ENCODE measurements at places on chromosomes 1 and 21.
A peak's percentile ranks its signal among the peaks of the same experiment; 100 is the strongest.

- no peak for DNase-seq
Measured at GRCh38 chr1:233489411-233489810, 124.5 kb upstream of the KCNK1 start.

DNA sequence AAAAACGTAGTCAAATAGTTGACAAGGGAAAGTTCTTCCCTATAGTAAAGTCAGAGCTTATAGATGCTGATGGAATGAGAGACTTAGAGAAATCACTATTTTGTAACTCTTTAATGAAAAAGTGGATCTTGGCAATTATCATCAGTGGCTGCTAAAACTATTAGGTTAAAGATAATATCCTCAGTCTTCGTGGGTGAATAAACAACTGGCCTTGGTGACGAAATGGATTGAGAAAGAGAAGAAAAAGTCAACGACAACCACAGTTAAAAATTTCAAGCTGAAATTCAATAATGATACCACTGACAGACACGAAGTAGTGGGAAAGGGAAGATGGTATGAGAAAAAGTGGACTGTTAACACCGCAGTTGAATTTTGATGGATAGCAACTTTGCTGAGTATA, 90.0 kb upstream of the GNG4 start:
- DNase-seq: peak; percentile 18

DNA sequence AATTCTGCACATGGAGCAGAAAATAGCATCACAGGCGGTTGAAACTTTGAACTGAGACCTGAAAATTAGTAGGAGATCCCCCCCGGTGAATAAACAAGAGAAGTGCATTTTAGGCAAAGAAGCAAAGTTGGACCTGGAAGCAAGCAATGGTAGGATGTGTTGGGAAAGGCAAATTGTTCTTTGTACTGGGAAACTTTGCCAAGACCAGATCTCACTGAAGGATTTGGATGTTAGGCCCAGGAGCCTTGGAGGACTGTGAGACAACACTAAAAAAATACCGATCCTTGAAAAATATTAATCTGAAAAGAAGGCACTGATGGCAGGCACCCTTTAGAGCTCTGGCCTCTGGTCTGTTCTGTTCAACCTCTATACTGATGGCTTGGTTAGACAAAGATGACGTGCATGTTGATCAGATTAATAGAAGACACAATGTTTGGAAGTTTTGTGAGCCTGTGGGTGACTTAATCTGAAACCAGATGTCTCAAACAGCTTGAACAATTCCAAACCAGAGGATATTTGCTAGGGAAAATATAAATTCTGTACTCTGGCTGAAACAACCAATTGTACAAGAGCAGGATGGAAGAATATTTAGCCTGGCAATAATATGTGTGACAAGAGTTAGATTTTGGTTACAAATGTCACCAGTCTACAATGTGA, 108.4 kb downstream of the ROR1 start:
- no peak for DNase-seq

- DNase-seq: peak; percentile 18
Measured at GRCh38 chr1:200979574-200980451, 43.7 kb downstream of the KIF21B start.

GRCh38 chr1:73907051-73907450, 290.9 kb downstream of the LRRIQ3 start:
- DNase-seq: no peak

DNA sequence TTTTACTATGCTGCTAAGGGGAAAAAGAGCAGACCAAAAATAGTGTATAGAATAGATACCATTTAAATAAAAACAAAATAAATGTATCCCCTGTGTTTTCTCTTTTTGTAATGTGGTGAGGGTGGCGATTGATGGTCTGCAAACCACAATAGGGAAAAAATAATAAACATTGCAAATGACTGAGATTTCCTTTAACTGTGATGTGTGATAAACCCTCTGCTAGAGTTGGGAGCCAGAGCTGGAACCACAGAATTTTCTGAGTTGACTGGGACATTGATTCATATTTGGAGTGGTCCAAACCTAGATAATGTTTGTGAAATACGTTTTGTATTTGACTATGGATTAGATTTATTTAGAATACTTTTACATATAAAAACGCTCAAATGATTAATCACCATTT, 70.6 kb upstream of the PTGFR start:
- DNase-seq: no peak

- DNase-seq: no peak
Measured at GRCh38 chr1:210750468-210750867, 383.5 kb downstream of the KCNH1 start.

GRCh38 chr1:46613661-46614603, 2.7 kb downstream of the MOB3C start:
- DNase-seq: peak; percentile 83

- peak; percentile 96 for DNase-seq
Measured at GRCh38 chr1:211639475-211640300, 35.7 kb downstream of the NEK2 start.

GRCh38 chr1:17689011-17689410, 66.1 kb upstream of the ACTL8 start:
- DNase-seq: no peak

All from fibroblast of pulmonary artery (primary cell).